Stimulated activated CD4-positive, alpha-beta T cell treated with anti-CD3 and anti-CD28 coated beads, Interleukin-1b, Interleukin-23, amount 100 ng/mL, for 1 hour (primary cell): ENCODE measurements at places on chromosomes 3 and 15.

DNA sequence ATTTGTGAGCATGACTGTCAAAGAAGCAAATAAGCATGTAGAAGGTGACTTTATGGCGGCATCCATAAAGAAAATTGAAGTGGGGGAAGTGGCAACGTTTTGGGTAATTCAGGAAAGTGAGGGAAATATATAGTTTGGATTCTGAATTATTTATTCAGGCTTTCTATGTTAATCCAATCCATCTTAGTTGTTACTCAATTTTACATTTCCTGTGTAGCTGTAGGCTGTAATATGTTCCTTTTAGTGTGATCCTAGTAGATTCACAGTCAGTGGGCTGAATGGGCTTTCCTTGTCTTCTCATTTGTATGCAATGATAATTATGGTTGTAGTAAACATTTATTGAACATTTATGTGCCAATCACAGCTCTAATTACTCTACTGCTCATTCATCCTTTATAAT is 654.1 kb downstream of the EDEM1 start:
- no peak for DNase-seq

GRCh38 chr3:27986234-27986879 is 255.1 kb upstream of the CMC1 start:
- DNase-seq, result no peak

- no peak for DNase-seq
Observed at GRCh38 chr3:38730281-38730680, 80.8 kb upstream of the SCN5A start.

GRCh38 chr3:99351122-99351521 is 287.3 kb upstream of the COL8A1 start:
- DNase-seq, result no peak

GRCh38 chr15:69194854-69195253 is 34.4 kb downstream of the GLCE start:
- no peak for DNase-seq

DNA sequence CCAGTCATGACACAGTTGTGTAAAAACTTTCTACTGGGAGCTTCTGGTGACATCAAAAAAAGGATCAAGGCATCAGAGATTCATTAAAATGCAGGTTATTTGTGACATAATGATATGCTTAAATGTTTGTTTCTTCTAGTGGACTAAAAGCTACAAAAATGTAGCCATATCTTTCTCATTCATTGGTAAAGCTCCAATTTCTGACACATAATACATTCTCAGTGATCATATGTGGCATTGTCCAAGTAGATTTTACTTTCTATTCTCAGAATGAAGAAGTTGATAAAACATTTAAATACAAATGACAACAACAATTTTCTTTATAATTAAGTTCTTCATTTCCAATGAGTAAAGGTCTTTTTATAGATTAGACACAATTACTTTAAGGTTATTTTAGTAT is 71.0 kb upstream of the ARHGEF26 start:
- DNase-seq, result no peak

DNA sequence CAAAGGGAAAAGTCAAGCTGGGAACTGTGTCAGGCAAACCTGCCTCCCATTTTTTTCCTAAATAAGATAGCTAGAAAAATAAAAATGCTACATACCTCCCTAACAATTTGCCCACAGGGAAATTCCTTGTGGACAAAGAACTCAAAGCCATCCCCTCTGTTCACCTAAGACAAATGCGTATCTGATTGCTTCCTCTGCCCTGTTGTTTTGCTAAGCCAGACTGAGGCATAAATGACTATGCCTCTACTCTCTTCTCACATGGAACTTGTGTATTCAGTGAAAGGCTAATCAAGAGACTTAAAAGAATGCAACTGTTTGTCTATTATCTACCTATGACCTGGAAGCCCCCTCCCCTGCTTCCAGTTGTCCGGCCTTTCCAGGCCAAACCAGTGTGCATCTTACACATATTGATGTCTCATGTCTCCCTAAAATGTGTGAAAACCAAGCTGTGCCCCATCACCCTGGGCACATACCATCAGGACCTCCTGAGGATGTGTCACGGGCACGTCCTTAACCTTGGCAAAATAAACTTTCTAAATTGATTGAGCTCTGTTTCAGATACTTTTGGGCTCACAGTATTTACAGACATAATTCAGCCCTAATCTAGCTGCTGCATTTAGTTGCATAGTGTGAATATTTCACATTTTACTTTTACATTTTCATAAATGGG is 15.8 kb downstream of the CHD2 start:
- DNase-seq, result no peak

GRCh38 chr15:50302581-50302980 is 37.1 kb upstream of the HDC start:
- no peak for DNase-seq

DNA sequence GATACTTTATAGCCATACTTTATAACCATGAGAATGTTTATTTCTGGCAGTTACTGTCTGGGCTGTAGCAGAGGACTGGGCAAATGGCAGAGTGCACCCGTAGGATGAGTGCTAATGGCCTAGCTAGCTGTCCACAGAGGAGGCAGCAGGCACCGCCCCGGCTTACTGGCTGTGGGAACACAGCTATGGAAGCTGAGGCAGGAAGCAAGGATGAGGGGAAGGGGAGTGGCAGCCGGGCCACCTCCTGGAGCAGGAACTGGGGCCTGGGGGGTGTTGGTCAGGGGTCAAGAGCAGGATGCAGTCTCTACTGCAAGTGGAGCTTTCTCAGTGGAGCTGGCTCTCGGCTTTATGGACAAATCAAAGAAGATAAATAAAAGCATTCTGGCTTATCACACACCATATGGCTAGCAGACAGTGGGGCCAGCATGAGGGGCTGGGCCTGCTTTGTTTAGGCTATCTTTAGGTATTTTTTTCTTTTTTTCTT is 316.8 kb upstream of the CTDSPL start:
- DNase-seq, result no peak

- no peak for DNase-seq
Observed at GRCh38 chr15:67833710-67834511, 5.9 kb downstream of the RNU6-1 start.

DNA sequence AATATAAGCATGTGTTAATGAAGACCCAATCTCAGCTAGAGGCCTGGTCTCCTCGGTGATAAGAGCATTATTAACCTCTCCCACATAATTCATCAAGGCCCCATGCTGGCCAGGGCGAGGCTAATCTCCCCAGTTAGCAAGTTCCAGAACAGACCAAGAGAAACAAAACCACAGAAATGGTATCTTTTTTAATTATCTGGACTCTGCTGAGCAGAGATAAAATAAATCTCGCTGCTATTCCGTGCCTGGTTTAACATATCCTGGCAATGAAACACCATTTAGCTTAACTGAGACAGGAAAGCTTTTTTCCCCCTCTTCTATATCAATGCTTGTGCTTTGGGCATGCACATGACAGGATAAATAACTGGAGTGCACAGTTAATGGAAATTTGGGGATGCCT is 72.5 kb upstream of the ARHGEF3 start:
- DNase-seq, result no peak

GRCh38 chr3:71066849-71067261 is 516.7 kb downstream of the FOXP1 start:
- DNase-seq, result no peak

GRCh38 chr3:156976933-156977332 is 150.8 kb downstream of the LEKR1 start:
- no peak for DNase-seq

- DNase-seq, result no peak
Observed at GRCh38 chr15:49060710-49061495, 14.7 kb upstream of the SECISBP2L start.

DNA sequence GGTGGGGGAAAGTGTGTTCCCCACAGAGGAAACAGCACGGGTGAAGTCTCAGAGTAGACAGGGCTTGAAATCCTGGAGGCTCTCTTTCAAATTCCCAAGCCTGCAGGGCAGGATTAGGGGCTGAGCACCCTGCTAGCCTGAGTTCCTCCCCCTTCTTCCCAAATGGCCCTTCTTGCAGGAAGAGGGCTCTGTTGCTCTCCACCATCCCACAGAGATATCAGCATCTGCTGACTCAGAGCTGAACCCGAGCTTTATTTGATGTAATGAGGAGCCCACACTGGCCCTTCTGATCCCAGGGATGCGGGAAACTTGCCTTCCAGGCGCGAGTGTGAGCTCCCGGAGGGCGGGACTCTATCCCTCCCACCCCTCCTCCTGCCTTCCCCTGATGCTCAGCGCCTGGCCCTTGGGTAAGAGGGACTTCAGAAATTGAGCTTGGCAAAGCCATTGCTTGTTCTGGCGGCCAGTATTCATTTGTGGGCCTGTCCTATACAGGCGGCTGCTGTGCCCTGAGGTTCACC is 1.4 kb upstream of the STRA6 start:
- no peak for DNase-seq

DNA sequence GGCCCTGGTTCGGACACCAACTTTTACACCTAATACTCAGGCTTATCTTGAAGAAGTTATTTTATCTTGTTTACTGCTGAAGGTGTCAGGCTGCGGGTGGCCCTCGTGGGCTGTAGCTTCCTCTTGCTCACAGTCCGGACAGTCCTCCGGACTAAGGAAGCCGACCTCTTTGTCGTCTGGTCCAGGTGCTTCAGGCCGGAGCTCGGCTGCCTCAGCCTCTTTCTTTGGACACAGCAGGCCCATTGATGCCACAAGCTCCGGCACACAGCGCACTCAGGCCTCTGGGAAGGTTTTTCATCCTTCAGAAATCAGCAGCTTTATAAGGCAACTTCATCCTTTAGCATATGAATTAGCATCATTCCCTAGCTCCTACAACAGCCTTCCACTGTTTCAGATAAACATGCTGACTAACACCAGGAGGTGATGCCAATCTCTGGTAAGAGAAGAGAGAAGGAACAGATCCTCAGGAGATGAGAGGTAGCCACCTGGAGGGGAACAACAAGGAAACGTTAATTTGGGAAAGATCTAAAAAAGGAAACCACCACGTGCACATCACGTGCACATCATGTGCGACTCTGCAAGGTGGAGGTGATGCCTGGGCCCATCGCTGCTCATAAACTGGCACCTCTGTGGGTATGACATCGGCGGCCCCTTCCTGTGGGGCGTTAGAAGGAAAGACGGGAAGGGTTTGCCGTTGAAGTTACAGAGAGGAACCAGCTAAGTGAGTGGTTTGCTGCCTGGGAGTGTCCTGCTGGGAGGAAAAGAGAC is 4.4 kb upstream of the CHAC1 start:
- DNase-seq, result no peak
